ENCODE measurements at places on chromosomes 3 and 15.

GRCh38 chr15:26590676-26591075, 182.2 kb downstream of the GABRB3 start:
- DNase-seq = no peak

DNA sequence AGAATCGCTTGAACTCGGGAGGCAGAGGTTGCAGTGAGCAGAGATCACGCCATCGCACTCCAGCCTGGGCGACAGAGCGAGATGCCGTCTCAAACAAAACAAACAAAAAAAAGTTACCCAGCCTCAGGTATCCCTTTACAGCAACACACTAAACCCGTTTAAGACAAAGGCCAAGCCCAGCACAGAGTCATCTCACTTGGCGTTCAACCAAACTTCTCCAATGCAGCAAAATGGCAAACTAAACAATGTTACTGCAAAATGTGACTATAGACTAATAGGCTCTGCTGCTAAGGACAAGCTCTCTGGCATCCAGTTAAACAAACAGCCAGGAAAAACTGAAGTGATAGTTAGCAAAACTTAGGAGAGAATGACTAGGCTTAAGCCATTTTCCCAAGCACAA, 6.4 kb upstream of the FAM219B start:
- no peak for DNase-seq

DNA sequence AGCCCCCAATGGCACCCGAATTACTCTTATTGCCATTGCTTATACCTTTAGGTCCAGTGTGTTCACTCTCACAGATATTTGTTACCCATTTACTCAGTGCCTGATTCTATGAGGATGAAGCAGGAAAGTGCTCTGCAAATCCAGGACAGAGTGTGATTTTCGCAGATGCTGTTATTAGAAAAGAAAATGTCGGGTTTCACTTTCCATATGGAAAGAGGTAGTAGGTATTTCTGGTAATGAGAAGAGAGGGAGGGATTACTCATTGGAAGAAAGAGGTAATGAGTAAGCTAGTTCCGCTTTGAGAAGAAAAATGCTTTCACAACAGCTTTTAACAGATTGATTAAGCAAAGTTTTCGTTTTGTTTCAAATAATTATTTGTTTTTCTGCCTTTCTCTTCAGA, 336.3 kb upstream of the CFAP20DC start:
- DNase-seq = no peak

- no peak for DNase-seq
Measured at GRCh38 chr15:60546744-60547143, 67.8 kb upstream of the ICE2 start.

GRCh38 chr3:126908752-126909275, 74.1 kb upstream of the PLXNA1 start:
- no peak for DNase-seq

GRCh38 chr3:6921066-6921465, 60.2 kb downstream of the GRM7 start:
- no peak for DNase-seq
